ENCODE measurements at places on chromosomes 1 and 21.

- no peak for DNase-seq
These were observed 53.8 kb downstream of the PTGS2 start for GRCh38 chr1:186626356-186626932.

- no peak for DNase-seq
These were observed 120.7 kb downstream of the ITSN1 start for GRCh38 chr21:33762803-33763581.

DNA sequence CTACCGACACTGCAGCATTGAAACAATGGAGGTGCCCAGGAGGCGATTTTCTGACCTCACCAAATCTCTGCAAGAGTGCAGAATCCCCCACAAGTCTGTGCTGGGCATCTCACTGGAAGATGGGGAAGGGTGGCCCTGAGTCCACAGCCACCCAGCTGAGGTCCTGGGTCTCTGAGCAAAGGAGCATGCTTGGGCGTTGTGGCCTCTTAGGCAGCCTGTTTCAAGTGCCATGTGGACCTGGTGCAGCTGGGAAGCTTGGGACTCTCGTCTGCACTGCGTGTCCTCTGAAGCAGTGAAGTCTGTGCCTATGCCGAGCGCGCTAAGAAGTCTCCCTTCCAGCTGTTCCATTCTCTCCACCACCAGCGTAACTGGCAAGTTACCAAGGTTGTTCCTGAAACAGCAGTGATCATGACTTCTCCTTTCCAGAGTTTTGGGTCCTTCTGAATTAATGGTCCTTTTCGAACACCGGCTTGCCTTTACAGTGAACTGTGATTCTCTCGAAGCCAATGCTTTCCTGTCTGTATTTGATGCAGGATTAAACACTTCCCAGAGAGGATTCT lies 5.0 kb upstream of the PLA2G2C start:
- no peak for DNase-seq

- no peak for DNase-seq
These were observed 22.1 kb upstream of the SH3D21 start for GRCh38 chr1:36284061-36284460.

- no peak for DNase-seq
These were observed 159.8 kb downstream of the TGFBR3 start for GRCh38 chr1:91725989-91726721.

DNA sequence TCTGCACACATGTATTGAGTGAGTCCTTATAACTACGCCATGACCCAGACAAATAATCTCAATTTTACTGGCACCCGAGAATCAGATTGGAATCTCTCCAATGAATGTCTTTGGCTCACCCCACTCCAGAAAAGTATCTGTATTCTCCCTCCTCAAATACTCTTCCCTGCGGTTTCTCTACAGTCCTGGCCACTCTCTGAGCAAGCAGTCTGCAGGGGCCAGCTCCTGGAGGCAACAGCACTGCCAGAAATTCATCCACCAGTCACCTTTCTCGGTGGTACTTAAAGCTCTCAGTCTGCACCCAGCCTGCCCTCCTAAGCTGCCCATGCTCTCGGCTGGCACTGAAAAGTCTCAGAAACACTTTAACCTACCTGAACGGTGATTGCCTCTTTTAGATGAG lies 16.1 kb upstream of the LYST start:
- DNase-seq, result no peak

- peak; percentile 32 for DNase-seq
These were observed 31.1 kb downstream of the EDARADD start for GRCh38 chr1:236425031-236425663.

GRCh38 chr1:228292609-228292911 lies 84.7 kb downstream of the OBSCN start:
- DNase-seq, result no peak

- no peak for DNase-seq
These were observed 675 bp downstream of the IFNAR1 start for GRCh38 chr21:33325222-33326067.

- no peak for DNase-seq
These were observed 30.0 kb upstream of the MRPS6 start for GRCh38 chr21:34043333-34043732.

- DNase-seq, result no peak
These were observed 220.2 kb downstream of the DUSP10 start for GRCh38 chr1:221521686-221522085.

- DNase-seq, result no peak
These were observed 10.6 kb downstream of the PRDX1 start for GRCh38 chr1:45510972-45511527.

DNA sequence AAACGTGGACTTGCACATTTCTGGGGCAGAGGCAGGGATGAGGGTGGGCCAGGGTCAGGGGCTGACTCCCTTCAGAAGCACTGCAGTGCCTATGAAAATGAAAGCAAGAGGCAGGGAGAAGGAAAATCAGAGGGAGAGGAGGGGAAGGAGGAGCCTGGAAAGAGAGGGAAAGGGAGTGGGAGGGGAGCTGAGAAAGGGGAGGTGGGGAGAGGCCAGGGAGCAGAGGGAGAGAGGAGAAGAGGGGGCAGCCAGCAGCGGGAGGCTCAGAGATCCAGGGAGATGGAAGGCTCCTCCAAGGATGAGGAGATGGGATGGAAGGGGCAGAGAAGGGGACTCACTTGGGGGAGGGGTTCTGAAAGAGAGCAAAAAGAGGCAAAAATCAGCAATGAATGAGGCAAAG lies 96.3 kb upstream of the KLHDC7A start:
- DNase-seq, result no peak

DNA sequence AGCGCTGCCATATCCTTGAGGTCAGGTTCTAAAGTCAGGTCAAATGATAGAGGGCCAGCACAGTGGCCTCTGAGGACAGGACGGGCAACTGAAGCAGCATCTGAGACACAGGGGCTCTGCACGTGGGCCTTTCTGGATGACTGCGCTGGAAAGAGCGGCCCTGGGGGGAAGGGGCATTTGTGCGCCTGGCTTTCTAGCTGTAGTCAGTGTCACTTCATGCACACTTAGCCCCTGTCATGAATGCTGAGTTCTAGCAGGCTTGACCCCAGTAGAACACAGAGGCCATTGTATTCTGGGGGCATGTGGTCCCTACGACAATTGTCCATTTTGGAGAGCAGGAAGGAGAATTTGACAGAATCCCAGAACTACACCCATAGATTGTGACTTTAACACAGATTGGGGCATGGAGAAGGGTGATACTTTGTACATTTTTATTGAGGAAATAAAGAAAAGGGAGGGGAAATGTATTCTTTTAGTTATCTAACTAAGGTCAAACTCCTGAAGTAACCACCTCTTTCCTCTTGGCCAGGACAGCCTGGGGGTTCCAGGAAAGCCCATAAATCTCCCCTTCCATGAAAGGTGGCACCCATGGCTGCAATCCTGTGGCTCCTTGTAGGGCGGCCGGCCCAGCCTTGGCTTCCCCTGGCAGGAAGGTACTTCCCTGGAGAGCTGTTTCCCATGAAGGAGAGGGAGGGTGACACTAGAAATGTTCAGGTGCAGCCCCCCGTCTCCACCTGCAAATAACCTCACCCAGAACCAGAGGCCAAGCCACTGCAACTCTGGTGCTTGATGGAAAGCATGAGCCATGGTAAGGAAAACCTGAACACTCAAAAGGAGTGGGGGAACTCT lies 34.4 kb downstream of the NTPCR start:
- DNase-seq, result no peak

DNA sequence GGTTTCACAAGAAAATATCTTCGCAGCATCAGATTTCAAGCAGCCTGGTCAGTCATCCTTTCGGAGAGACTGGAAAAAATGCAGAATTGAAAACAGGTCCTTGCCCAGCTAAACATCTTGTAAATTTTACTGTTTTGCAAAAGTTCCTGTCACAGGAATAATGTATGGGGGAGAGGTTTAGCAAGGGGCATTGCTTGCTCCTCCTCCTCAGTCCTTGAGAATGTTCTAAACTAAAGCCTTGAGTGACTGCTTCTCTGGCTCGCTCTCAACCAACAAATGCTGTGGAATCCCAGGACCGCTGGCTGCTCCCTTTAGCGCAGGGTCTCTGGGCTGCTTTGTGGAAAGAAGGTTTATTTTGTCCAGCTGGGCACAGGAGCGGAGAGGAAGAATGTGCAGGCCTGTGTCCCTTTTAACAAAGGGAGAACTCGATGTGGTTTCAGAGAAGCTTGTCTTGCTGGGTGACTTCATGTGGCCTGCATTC lies 33.6 kb upstream of the FHAD1 start:
- DNase-seq, result no peak

- no peak for DNase-seq
These were observed 57.4 kb downstream of the UCK2 start for GRCh38 chr1:165884690-165885304.

DNA sequence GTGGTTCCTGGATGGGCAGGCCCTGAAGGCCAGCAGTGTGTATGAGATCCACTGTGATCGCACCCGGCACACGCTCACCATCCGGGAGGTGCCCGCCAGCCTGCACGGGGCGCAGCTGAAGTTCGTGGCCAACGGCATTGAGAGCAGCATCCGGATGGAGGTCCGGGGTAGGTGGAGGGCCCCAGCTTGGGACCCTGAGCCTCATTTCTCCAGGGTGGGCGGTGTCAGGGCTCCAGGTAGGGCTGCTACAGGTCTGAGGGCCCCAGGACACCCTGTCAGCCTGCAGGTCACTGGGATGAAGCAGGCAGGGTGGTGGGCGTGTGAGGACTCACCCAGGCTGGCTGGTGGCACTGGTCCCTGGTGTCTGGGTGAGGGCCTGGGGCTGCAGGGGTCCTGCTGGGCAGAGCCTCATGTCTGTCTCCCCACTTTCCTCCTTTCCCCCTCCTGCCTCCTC lies 7.8 kb downstream of the OBSCN start:
- DNase-seq, result no peak

- no peak for DNase-seq
These were observed 997 bp downstream of the PRKACB start for GRCh38 chr1:84145068-84145467.

DNA sequence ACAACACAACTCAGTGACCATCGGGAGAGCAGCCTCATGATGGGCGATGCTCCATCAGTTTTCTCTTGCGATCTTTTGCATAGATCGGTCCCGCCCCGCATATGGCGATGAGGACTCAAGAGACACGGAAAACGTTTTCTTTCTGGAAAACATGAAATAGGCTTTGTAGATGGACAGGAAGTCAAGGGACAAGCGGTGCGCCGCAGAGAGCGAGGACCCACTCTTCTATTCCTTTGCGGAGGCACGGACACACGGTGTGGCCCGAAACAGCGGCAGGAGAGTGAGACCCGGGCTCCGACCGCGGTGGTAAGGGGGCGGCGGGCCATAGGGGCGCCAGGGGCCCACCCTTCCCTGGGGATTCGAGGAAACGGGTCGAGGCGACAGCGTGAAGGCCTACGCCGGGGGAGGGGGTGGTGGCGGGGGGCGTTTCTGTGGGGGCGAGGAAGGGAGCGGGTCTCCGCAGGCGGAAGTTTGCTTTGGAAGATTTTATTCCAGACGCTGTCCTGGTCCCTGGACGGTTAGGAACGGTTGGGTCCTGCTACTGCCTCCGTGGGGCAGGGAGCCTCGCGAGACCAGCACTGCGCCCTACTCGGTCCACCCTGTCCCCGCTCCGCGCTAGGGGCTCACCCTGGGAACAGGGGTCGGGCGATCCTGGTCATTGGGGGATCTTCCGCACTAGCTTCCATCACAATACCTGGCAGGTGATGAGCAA lies 796 bp upstream of the TDRKH start:
- peak; percentile 21 for DNase-seq
